ENCODE measurements at places on chromosomes 2 and 18.

DNA sequence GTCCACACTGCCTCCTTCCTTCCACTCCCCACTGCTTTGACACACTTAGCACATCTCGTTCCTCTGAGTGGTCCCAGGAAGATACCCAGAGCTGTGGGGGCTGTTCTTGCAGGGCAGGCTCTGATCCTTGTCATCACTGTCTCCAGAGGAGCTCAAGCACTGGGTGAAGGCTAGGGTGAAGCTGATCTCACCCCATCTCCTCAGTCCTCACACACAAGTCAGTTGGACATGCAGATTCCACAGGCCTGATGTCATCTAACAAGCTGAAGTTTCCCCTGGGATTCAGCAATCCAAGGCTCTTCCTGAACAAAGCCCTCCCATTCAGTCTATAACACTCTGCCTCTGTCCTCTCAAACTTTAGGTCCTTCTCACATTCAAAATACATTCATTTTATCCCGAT is 90.6 kb upstream of the RAB6C start:
- no peak for DNase-seq

DNA sequence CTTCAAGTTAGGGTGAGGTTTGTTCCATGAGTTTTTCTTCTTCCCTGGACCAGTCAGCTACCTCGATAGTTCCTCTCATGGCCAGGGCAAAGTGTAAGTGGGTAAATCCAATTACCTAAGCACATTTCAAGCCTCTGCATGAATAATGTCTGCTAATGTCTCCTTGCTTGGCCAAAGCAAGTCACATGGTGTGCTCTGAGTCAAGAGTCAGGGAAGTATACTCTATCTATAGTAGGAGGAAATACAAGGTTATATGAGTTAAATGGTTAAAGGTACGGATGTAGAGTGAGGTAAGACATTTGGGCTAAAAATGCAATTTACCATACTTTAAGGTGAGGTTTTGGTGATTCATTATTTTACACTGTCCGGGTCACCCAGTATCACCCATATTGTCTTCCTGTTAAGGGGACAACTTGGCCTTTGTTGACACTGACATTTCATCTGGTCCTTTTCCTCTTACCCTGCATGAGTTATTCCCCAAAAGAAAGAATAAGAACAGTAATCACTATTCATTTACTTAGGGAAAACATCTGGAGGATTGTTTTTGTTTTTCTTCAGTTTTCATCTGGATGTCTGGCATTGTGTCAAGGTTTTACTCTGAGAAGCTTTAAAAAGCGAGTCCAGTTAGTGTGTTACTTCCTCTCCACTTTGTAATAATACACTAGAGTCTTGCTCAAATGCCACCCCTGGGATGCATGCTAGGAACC is 405.5 kb downstream of the RND3 start:
- DNase-seq, result no peak

- no peak for DNase-seq
Observed at GRCh38 chr18:46716827-46717226, 40.0 kb downstream of the ST8SIA5 start.

- peak; percentile 80 for DNase-seq
Observed at GRCh38 chr2:7916670-7917069, 765.2 kb upstream of the ID2 start.

- no peak for DNase-seq
Observed at GRCh38 chr2:233044974-233045605, 12.6 kb downstream of the NEU2 start.

GRCh38 chr2:11473659-11474433 is 7.9 kb upstream of the E2F6 start:
- DNase-seq, result no peak

GRCh38 chr2:8714283-8714682 is 32.4 kb downstream of the ID2 start:
- no peak for DNase-seq

GRCh38 chr2:24048769-24049484 is 614 bp upstream of the FKBP1B start:
- no peak for DNase-seq

GRCh38 chr2:112483042-112483473 is 1.1 kb downstream of the TTL start:
- no peak for DNase-seq

DNA sequence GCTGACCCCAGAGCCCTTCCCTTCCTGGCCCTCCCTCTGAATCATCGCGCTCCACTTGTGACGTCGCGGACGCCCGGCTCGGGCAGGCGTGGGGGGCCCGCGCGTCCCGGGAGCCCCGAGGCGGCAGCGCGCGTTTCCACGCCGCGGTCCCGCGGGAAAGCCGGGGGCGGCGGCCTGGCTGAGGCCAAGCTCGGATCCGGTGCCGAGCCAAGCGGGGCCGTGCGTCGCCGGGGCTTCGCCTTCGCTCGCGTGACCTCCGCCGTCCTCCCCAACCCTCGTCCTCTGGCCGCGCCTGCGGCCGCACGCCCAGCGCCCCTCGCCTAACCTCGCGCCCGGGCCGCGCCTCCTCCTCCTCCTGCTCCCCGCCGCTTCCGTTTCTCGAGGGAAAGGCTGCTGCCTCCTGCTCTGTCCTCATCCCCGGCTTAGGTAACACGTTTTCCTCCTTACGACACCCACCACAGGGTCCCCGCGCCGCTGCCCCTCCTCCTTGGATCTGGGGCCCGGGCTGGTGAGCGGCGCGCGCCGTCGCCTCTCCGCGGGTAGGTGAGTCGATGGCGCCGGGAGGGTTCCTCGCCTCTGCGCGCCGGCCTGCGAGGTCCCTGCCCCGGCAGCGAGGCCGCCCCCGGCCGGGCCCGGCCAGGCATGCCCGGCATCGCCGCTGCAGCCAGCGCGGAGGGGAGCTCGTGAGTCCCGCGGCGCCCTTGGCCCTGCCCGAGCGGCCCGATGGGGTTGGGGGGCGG is at the start of gene INPP1:
TSS of gene INPP1 (plus strand) at position 54 of the 740 bp plus-strand sequence. CDS start 16,514 bp downstream, outside the sequence.
- DNase-seq, result no peak

DNA sequence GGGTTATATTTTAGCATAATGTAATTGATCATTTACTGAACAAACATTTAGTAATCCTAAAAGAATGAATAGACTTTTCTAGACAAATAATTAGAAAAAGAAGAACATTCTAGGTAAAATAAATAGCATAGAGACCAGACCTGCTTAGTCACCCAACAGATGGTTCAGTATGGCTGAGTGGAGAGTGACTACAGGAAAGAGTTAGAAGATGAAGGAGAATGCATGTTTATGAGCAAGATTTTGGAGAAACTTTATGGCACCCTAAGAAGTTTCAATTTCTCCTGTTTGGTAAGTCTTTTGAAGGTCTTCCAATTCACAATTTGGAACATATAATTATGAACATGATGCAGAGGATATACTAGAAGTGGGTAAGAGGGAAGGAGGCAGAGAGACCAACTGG is 32.9 kb downstream of the FAP start:
- DNase-seq, result no peak

DNA sequence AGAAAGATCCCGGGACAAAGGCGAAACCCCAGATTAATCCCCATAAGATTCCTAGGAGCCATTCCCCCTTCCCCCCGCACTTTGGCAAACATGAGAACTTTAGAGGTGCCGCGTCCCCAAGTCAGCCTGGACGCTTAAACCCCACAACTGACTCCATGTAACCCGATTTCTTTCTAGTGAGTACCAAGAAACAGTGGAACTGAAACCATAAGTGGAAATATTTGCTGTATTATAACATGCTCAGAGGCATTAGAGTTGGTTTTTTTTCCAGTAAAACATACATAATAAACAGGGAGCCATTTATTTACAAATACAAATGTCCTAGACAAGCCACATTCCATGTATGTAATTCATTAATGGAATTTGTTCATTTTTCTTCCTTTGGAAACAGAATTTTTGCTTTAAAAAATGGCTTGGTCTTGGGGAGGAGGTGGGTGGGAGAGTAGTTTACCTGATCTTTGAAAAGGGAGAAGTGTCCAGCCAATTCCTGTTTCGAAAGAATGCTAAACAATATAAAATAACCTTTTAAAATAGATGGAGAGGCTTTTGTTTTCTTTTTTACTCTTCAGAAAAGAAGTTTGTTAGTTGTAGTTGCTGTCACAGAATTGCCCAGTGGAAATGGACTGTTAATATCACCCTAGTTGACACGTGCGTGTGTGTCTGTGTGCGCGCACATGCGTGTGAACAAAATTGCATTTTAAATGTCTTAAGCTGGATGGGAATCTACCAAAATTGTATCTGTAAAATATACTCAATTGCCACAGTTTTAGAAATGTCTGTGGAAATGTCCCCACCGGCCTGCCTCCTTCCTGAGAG is 10.6 kb downstream of the POU3F3 start:
- no peak for DNase-seq

DNA sequence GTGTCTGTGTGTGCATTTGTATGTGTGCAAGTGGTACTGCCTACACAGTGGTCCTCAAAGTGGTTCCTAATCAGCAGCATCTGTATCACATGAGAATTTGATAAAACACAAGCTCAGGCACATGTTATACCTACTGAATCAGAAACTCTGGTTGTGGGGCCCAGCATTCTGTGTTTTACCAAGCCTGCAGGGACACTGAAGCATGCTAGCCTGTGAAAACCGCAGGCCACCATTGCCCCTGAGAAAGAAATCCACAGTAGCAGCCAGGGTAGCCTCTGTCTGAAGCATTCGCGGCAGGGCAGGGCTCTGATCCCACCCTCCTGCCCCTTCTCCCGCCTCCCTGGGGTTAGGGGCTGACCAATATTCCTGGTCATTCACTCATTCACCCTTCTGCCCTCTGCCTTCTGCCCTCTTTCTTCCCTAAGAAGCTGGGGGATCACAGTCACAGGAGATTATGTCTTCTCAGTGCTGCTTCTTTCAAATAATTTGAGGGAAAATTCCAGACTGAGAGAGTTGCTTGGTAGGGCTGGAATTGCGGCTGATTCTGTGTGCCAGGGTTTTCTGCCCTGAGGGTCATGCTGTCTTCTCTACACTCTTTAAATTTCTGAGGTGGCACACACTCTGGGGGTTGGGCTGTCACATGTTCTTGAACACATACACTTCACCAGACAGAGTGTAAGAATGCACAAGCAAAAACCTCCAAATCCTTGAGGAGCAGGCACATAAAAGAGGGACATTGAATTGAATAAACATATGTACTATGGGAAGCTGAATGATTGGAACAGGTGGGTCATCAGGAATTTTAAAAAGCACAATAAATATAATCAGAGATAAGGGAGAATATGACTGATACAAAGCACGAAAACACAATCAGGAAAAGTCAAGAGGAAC is 126.6 kb upstream of the SEC11C start:
- DNase-seq, result no peak

All from esophagus muscularis mucosa (tissue), 4 donors.